ENCODE measurements at places on chromosomes 12 and 14.

- DNase-seq = no peak
These were observed 102.2 kb downstream of the GPHN start for GRCh38 chr14:66610154-66610563.

DNA sequence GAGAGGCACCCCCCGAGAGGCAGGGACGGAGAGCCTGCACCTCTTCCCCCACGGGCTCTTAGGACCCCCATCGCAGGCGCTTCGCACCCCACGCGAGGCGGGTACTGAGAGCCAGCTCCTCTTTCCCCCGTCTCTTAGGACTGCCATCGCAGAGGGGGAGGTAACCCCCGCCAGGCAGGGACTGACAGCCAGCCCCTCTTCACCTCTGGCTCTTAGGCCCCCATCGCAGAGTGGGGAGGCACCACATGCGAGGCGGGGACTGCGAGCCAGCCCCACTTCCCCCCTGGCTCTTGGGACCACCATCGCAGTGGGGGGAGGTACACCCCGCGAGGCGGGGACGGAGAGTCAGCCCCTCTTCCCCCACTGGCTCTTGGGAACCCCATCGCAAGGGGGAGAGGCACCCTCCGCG lies 46.1 kb downstream of the DDX11 start:
- no peak for DNase-seq

- no peak for DNase-seq
These were observed 138.2 kb upstream of the PWP1 start for GRCh38 chr12:107547389-107547788.

DNA sequence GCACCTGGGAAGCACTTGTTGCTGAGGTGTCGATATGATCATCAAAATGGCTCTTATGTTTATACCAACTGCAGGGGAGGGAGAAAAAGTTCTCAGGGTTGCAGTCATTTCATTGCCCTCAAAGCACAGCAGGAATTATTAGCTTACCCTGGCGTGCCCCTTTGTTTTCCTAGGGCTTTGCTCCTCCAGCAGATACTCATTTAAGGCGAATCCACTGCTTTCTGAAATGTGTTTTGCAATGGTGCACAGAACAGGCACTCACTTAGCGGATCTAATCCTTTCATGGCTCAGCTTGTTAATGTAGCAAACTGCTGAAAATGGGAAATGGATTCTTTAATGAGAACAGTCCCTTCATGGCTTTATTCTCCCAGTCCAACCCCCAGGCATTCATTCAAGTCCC lies 76.7 kb downstream of the NKX2-1 start:
- no peak for DNase-seq

DNA sequence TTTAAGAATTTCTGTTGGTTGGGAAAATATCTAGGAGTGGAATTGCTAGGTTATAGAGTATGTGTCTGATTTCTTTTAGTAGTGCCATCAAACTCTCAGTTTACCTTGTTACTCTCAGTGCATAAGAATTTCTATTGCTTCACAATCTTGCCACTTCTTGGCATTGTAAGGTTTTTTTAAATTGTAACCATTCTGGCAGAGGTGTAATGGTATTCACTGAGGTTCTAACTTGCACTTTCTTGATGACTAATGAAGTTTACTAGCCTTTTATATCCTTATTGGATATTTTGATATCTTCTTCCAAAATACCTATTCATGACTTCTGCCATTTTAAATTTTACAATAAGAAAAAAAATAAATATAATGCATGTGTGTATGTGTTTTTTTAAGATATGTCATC lies 478.0 kb downstream of the NAV3 start:
- DNase-seq = no peak

Data from NCI-H2227 treated with DMSO at 0.1 percent for 48 hours (cell line).